ENCODE measurements at places on chromosomes 12 and 14.

DNA sequence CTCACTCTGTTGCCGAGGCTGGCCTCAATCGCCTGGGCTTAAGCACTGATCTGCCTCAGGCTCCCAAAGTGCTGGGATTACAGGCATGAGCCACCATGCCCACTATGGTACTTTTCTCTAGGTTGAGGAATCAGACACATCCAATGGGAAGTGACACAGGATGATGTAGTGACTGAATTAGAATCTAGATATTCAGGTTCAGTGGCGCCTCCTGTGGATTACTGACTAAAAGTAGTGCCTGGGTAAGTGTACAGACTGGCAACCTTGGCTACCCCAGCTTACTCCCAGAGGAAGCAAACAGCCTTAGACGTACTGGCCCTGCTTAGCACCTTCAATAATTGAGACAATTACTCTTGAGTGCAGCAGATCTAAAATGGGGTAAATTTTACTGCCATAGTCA is 22.8 kb downstream of the GALNT8 start:
- DNase-seq: no peak

GRCh38 chr14:58824106-58824505 is 186.3 kb downstream of the DACT1 start:
- no peak for DNase-seq

DNA sequence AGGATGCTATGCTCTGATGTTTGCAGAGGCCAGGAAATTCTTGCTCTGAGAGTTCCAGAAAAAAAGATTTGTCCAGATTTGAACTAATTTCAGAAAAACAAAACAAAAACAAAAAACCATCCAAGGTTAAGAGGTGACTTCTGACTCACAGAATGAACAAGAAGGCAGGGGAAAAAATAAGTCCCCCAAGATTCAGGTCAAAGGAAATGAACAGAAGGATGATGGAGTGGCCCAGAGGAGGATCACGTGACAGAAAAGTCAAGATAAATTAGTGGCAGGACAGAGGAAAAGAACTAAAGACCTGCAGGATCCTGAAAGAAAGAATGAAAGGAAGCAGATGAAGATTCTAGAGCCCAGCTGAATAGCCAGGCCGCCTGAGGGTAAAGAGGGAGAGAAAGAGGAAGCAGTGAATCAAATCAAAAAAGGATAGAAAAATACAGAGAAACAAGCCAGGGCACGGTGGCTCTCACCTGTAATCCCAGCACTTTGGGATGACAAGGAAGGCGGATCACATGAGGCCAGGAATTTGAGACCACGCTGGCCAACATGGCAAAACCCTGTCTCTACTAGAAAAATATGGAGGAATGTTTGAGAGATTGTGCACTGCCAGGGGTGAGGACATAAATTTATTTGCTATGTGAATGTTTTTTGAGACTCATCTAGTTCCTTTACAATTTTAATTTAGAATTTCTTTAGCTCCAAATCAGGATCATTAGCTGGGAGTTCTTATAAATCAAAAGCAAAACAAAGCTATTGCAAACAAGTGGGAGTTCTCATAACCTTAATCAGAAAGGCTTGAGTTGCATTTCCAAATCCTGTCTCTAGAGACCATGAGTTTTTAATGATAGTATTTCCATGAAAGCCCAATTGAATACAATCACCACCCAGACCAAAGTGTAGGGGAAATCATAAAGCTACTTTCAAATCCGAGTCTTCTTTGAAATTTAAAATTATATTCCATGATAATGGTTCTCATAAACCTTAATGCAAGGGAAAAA is 217.1 kb upstream of the PLEKHG7 start:
- peak; percentile 45 for DNase-seq

- DNase-seq: no peak
Measured at GRCh38 chr12:91663310-91663709, 480.7 kb upstream of the DCN start.

GRCh38 chr14:36521598-36522345 is 1.7 kb upstream of the NKX2-1 start:
- DNase-seq: no peak

DNA sequence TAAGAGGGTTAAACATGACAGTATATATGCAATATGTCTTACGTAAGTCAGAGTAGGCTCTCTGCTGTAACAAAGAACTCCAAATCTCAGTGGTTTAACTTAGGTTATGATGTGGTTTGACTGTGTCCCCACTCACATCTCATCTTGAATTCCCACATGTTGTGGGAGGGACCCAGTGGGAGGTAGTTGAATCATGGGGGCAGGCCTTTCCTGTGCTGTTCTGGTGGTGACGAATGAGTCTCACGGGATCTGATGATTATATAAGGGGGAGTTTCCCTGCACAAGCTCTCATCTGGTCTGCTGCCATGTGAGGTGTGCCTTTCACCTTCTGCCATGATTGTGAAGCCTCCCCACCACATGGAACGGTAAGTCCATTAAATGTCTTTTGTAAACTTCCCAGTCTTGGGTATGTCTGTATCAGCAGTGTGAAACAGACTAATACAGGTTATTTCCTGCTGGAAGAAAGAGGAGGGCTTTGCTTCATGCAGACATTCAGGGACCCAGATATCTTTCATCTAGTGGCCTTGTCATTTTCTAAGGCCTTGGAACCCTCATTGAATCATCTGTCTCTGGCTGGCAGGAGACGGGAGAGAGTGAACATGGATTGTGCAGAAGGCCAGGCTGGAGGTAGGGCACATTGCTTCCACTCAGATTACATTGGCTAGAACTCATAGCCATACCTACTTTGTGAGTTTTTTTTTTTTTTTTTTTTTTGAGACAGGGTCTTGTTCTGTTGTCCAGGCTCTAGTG is 96.1 kb downstream of the CRADD start:
- DNase-seq: peak; percentile 64

DNA sequence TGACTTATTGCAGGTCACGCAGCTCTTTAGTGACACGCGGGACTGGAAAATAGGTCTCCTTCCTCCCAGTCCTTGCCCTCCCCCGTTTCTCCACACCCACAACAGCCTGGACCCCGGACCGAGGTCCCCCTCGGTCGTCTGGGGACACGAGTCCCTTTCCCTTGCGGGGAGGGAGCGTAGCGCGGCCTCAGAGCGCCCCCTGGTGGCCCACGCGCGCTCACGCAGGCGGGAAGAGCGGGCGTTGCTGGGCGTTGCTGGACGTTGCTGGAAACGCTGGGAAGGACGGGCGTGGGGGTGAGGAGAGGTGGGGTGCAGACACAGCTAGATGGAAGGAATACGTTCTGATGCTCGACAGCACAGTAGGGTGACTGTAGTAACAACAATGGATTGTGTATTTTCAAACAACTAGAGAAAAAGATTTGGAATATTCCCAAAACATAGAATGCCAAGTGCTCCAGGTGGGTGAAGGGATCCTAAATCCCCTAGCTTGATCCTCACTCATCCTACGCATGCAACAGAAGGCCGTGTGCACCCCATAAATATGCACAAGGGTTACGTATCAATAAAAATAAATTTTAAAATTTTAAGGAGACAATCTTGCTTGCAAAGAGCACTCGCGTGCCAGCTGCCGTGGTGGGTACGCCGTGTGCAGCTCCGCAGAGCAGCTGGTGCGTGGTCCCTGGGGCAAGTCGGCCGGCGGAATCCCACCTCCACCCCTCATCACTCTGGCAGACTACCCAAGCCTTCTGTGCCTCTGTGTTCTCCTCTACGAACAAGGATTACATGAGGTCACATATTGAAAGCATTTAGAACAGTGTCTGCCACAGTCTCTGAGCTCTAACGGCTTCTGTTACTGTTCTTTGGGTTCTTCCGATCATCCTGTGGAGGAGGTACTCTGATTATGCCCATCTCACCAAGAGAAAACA is 87.4 kb downstream of the B4GALNT3 start:
- peak; percentile 56 for DNase-seq

- DNase-seq: no peak
Measured at GRCh38 chr12:29752121-29752520, 31.6 kb downstream of the TMTC1 start.

- DNase-seq: no peak
Measured at GRCh38 chr12:123022846-123023245, 42.4 kb downstream of the ARL6IP4 start.

DNA sequence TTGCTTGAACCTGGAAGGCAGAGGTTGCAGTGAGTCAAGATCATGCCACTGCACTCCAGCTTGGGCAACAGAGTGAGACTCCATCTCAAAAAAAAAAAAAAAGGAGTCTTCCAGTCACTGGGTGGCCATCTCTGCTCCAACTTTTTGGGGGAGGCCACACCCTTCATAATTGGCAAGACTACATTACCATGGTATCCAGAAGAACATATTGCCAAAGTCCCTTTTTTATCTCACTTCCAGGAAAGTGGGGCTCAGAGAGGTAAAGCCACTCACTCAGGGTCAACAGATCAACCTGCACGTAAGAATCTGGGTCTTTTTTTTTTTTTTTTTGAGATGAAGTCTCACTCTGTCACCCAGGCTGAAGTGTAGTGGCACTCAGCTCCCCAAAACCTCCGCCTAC is 5.0 kb upstream of the CD63 start:
- DNase-seq: no peak

DNA sequence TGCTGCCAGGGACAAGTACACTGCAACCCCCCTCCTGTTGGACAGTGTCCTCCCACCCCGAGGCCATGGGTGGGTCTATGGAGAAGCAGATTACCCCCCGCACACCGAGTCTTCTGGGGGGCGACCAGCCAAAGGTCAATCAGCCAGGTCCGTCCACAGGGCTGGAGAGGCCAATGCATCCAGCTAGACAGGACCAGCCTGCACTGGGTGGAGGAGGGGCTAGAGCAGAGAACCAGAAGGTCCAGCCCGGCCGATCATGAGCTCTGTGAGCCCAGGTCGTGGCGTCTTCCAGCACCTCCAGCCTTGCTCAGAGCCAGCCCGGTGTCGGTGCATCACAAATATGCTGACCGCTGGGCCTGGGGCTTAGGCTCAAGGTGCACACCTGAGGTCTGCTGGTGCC is 8.2 kb upstream of the ADSS1 start:
- DNase-seq: no peak

DNA sequence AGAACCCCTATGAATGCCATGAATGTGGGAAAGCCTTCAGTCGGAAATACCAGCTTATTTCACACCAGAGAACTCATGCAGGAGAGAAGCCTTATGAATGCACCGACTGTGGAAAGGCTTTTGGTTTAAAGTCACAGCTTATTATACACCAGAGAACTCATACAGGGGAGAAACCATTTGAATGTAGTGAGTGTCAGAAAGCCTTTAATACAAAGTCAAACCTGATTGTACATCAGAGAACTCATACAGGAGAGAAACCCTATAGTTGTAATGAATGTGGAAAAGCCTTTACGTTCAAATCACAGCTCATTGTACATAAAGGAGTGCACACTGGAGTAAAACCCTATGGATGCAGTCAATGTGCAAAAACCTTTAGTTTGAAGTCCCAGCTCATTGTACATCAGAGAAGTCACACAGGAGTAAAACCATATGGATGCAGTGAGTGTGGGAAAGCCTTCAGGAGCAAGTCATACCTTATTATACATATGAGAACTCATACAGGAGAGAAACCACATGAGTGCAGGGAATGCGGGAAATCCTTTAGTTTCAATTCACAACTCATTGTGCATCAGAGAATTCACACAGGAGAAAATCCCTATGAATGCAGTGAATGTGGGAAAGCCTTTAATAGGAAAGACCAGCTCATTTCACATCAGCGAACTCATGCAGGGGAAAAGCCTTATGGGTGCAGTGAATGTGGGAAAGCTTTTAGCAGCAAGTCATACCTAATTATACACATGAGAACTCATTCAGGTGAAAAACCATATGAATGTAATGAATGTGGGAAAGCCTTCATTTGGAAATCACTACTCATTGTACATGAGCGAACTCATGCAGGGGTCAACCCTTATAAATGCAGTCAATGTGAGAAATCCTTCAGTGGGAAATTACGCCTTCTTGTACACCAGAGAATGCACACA is 22.3 kb downstream of the ZNF268 start:
- peak; percentile 11 for DNase-seq

- peak; percentile 66 for DNase-seq
Measured at GRCh38 chr14:88426271-88426670, 40.8 kb downstream of the SPATA7 start.

- no peak for DNase-seq
Measured at GRCh38 chr12:51863933-51864832, 15.7 kb upstream of the FIGNL2 start.

DNA sequence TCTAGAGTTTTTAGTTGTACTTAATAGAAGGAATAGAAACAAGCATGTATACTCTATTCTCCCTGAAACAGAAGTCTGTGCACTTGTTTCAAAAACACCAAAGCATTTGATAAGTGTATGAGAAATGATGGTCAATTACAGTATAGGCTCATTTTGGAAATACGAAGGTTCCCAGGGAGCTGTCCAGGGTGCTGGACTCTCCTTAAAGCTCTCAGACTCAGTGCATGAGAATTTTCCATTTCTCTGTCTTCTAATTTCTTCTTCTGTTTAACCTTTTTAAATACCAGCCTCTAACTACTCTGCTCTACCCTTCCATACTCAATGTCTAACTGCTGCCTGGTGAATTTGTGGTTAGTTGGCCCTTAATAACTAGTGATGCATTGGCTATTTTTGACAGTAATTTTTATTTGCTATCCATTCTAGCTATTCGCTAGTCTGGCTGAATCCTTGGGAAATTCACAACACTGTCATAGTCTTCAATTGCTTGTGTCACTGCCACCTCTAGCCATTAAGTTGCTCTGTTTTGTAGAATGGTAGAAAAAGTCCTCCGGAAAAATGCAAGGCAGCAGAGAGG is 229.2 kb downstream of the NRXN3 start:
- peak; percentile 19 for DNase-seq

GRCh38 chr14:74368026-74368425 is 19.8 kb downstream of the VRTN start:
- DNase-seq: no peak

DNA sequence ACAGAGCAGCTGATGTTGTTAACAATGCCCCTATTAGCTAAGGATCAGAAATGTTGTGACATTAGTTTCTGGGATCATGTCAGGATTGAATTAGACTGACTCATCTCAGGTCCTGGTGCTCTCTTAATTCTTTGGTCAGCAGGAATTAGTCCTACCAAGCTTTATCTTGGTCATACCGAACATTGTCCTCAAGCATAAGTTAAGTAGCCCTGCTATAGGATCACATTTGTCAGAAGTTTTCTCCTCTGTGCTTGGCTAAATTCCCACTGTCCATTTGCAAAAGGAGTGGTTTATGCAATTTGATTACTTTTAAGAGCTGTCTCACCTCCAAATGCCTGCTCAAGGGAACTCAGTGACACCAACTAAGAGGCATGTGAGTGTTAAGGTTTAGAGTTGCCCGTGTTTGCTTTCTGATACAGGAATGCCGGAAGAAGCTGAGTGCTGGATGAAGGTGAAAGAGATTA is 48.4 kb upstream of the IFNG-AS1 start:
- DNase-seq: peak; percentile 13

GRCh38 chr12:110498984-110499706 is 2.8 kb downstream of the VPS29 start:
- peak; percentile 62 for DNase-seq

GRCh38 chr12:92641291-92641690 is 61.5 kb upstream of the PLEKHG7 start:
- DNase-seq: no peak

- DNase-seq: no peak
Measured at GRCh38 chr14:50375760-50376159, 20.9 kb downstream of the CDKL1 start.

GRCh38 chr12:3216726-3217682 is 139.8 kb downstream of the TSPAN9 start:
- DNase-seq: peak; percentile 93
